ENCODE measurements at places on chromosomes 7 and 10. TPM values are rescaled to one million over a fixed set of nuclear protein-coding genes. Genes with fewer than 3 reads are reported as not detected.

Gene EPHB6
- 14.7 TPM for total RNA-seq

- no peak for DNase-seq
Measured at GRCh38 chr10:97063271-97063982, 122.3 kb downstream of the SLIT1 start.

DNA sequence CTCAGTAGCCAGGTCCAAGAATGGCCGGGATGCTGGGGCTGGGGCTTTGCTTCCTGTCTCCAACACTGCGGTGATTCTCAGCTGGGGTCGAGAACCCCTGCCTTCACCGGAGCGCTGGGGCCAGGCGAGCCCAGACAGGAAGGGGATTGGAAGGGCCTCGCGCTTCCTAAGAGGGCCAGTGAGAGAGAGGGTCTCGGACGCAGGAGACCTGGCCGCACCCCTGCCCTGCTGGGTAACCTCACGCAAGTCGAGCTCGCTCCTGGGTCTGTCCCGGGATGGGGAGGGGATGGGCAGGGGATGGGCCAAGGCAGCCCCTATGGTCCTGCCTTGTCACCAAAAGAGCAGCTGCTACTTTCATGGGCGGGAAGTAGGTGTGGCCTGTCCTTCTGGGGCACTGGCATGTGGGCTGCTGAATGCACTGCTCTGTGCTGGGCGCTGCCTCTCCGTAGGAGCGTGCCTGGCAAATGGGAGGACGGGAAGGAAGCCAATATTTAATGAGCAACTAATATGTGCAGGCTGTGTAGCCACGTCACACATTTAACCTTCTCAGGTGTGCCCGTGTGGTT lies 20.0 kb downstream of the KCNK18 start:
- peak; percentile 38 for DNase-seq

Gene SPDYE2
- total RNA-seq: not detected

GRCh38 chr7:55073976-55074528 lies 55.2 kb downstream of the EGFR start:
- DNase-seq: peak; percentile 50

All from activated CD4-positive, alpha-beta T cell treated with anti-CD3 and anti-CD28 coated beads for 36 hours (primary cell).